ENCODE measurements at places on chromosomes 13 and 19.

DNA sequence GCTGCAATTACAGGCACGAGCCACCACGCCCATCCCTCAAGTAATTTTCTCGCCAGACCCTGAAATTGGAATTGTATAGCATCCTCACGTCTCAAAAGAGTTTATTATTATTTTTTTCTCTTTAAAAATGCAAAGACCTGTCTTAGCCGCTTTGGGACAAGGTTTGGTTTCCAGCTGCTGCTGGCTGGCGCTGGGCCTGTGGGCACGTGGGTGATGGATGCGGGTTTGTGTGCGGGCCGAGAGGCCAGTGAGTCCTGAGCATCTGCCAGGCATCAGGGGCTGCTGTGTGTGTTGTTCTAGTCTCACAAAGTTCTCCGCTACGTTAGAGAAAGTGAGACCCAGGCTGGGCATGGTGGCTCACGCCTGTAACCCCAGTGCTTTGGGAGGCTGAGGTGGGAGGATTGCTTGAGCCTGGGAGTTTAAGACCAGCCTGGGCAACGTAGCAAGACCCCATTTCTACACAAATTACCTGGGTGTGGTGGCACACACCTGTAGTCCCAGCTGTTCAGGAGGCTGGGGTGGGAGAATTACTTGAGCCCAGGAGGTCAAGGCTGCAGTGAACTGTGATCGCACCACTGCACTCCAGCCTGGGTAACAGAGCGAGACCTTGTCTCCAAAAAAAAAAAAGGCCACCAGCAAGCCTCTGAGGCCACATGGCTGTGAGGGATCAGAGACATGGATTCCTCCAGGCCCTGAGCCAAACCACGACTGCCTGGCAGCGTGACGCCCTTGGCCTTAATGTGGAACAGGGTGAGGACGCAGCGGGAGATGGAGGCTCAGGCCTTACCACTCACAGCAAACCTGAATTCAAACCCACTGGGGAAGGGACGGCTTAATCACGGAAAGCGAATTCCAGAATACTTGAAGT, 4.7 kb upstream of the TMPRSS9 start:
- no peak for DNase-seq

GRCh38 chr13:33917190-33917589, 99.2 kb downstream of the RFC3 start:
- DNase-seq, result no peak

- DNase-seq, result no peak
These were observed 36.7 kb downstream of the CAPN12 start for GRCh38 chr19:38707512-38708114.

GRCh38 chr19:44891016-44891882, at the start of gene TOMM40:
Gene TOMM40 (plus strand): TSS chr19:44891254. CDS start chr19:44891416, 162 bp downstream.
- DNase-seq, result peak; percentile 100

- no peak for DNase-seq
These were observed 1.9 kb downstream of the PTPRS start for GRCh38 chr19:5338656-5339197.

- DNase-seq, result no peak
These were observed 90.2 kb upstream of the CSNK1A1L start for GRCh38 chr13:37195621-37196020.

- DNase-seq, result no peak
These were observed 9.8 kb upstream of the KCNN4 start for GRCh38 chr19:43790587-43790986.

DNA sequence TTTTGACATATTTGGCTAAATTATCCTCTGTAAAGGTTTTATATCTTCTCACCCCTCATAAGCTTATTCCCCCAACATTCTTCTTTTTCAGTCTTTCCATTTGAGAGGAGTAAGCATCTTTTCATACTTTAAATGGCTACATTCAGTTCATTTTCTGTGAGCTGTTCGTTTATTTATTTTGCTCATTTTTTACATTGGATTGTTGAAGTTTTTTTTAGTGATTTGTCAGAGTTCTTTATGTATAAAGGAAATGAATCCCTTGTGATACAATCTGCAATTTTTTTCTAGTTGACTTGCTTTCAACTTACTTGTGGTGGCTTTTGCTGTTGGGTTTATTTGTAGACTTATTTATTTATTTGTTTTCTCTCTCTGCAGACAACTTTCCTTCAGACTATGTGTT, 250.3 kb downstream of the DLEU7 start:
- DNase-seq, result no peak

- no peak for DNase-seq
These were observed 98.2 kb downstream of the ZNF429 start for GRCh38 chr19:21603431-21604231.

- no peak for DNase-seq
These were observed 81.1 kb downstream of the STK24 start for GRCh38 chr13:98495627-98496478.

GRCh38 chr13:55497486-55497885, 1643.2 kb upstream of the PRR20A start:
- no peak for DNase-seq

DNA sequence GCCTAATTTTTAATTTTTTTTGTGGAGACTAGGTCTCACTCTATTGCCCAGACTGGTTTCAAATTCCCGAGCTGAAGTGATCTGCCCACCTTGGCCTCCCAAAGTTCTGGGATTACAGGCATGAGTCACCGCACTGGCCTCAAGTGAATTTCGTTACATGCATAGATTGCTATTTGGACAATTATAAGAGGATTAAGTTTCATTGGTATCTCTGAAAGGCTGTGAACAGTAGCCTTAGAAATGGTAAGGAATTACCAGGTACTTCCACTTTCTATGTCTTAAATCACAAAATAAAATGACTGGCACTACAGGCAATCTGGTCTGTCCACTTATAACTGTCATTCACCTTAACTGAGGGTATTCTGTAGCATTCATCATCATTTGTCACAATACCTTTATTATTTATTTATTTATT, 2.9 kb upstream of the CCDC9 start:
- no peak for DNase-seq

DNA sequence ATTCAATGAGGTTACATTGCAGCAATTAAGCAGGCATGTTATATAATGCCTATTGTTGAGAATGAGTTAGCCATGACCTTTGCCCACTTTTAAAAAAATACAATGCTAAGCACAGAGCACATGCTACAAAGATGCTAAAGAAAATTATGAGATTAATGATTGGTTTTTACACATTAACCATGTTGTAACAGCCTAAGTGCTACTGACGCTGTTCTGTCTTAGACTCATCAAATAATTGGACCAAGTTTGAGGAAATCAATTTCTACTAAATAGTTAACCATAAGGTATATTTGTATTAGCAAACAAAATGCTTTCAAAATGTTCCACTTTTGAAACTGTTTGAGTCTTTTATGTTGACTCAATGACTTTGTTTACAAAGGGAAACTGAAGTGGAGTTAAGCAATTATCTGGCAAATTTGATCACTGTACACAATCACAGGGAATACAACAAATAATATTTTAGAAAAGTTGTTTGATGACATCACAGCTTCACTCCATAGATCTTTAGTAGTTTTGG, 14.3 kb downstream of the MIR17HG start:
- no peak for DNase-seq

GRCh38 chr13:89862011-89862690, 1485.3 kb upstream of the MIR17HG start:
- DNase-seq, result no peak

- no peak for DNase-seq
These were observed 23.6 kb downstream of the RANBP3 start for GRCh38 chr19:5954293-5954692.

- no peak for DNase-seq
These were observed 223.2 kb downstream of the FGF9 start for GRCh38 chr13:21894091-21894490.

GRCh38 chr19:47895165-47895782, 9.2 kb upstream of the SULT2A1 start:
- DNase-seq, result no peak

GRCh38 chr13:101025519-101025918, 350.9 kb upstream of the TMTC4 start:
- DNase-seq, result no peak

DNA sequence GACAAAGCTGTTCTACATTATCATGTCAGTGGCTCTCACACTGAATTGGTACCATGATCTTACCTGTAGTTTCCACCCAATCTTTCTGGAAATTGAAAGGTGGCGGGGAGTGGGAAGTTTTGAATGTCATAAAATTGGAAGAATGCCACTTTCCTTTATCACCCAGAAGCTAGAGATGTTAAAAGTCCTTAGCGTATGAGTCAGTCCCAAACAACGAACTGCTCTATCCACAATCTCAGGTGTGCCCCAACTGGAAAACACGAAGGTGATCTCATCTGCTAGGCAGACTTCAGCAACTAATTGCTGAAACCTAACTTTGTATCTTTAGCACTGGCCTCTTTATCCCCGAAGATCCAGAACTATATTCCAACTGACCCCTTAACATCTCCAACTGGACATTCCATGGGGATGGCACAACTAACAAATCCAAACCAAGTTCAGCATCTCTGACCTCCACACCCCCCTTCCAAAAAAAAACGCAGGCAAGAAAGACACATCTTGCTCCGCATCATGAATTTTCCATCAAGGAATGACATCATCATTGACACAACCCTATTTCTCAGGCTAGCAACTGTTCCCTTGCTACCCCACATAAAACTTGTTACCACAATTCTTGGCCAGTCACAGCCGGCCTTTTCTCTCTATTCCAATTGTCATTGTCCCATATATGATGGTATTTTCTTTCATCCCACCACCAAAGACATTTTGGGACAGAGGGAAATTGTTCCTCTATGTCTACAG, 175.4 kb downstream of the KLF12 start:
- no peak for DNase-seq

DNA sequence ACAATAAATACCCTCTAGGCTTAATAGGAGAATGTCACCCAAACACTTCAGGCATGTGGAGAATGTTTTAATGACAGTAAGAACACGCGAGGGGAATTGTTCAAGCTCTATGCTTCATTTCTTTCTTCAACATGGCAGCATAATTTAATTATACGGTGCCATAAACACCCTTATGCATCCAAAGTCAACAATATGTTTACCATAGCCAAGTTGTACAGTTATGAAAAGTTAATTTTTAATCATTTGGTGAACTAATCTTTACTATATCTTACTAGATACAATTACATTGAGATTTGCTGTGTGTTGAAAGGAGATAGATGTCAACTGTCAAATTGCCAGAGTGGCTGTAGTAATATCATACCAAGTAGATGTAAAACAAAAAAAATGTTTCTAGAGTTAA, 185.9 kb upstream of the NBEA start:
- DNase-seq, result no peak

- DNase-seq, result peak; percentile 89
These were observed at the start of gene PLEKHF1 for GRCh38 chr19:29665215-29665825. Gene PLEKHF1 (plus strand): TSS chr19:29665461. CDS start chr19:29673840, 8,379 bp downstream.

DNA sequence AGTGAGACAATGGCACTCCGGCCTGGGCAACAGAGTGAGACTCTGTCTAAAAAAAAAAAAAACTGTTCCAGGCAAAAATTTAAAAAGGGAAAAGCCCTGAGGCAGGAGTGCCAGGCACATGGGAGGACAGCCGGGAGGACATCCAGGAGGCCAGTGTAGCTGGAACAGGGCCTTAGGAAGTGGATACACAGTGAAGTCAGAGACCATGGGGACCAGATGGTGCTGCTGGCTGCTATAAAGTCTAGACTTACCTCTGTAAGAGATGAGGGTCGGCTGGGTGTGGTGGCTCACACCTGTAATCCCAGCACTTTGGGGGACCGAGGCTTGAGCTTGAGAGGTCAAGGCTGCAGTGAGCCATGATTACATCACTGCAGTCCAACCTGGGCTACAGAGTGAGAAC, 15.0 kb downstream of the HAS1 start:
- no peak for DNase-seq

DNA sequence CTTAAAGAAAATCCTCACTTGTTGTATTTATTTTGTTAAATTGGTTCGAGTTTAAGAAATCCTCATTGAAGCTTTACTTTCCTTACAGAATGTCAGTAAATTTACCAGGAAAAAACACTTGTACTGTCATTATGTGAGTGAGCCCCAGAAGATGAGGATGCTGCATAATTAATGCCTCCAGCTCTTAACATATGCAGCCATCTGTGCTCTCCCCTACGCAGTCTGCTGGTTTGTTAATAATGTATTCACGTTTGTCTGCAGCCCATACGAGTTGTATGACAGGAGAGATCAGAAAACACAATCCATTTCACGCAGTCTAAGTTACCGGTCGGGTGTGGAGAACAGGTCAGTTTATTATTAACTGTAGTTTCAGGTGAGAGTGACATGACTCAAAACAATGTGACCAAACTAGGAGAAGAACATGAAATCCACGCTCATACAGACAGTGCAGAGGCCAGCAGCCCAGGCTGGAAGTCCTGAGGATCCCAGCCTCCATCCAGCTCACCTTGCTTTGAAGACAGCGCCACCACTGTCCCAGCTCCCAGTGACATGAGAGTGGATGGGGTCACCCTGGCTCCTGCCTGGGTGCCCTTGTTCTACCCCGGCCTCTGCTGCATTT, 19.8 kb upstream of the ATP11A start:
- no peak for DNase-seq

DNA sequence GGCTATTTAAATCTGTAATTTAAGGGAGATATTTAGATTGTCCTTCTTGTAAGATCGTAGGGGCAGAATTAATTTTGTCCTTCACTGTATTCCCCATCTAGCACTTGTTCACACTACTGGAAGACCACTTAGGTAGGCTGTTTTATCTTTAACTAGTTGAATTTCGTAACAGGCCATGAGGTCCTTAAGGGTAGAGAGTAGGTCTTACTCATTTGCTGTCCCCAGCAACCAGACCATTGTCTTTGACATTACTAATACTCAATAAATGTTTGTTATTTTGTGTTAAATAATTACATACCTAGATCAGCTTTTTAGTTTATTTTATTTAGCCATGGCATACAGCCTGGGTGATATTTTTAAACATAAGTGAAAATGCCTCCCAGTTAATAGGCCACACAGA, 177.1 kb downstream of the PCCA start:
- no peak for DNase-seq

- no peak for DNase-seq
These were observed 13.3 kb downstream of the ZNF574 start for GRCh38 chr19:42089191-42089750.

DNA sequence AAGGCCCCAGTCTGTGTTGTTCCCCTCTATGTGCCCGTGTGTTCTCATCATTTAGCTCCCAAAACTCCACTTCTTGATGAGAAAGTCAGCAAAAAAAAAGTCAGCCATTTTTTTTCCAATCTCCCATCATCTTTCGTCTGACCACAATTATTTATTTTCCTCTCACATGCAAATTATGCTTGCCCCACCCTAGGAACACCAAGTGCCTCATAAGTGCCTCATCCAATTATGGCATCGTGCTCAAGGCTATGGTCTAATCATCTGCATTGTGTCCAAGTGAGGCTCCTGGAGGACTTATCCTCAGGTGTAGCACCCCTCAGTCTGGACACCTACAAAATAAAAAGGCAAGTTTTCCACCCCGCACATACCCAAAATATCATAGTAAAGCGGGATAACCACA, 20.8 kb upstream of the IPO5 start:
- DNase-seq, result no peak

All from coronary artery (tissue), 2 donors.